Activated naive CD4-positive, alpha-beta T cell treated with anti-CD3 and anti-CD28 coated beads for 36 hours (primary cell): ENCODE measurements at places on chromosomes 2 and 18. TPM values are rescaled to one million over a fixed set of nuclear protein-coding genes. Genes with fewer than 3 reads are reported as not detected.

DNA sequence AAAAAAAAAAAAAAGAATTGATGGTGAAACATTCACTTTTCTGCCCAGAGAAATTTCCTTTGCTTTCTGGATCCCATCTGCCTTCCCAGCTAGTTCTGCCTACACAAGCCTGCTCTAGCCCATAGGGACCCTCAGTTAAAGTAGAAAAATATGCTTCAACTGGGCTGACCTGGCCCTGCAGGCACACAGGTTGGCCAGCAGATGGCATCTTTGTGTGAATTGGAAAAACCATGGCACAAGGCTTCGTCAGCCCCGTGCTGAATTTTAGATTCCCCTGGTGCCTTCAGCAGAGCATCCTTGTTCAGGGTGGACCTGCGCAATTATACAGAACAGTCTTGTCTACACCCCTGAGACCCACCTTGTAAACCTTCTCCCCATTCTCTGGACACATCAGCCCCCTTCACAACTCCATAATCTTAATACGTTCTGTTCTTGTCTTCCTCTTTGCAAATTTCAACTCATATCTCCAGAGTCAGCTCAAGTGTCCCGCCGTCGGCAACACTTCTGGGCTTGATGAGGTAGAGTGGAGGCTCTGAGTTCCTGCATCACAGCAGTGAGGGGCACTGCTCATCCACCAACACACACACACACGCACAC, 114.5 kb downstream of the INSIG2 start:
- peak; percentile 74 for DNase-seq
- H3K27me3 ChIP-seq, result peaks cover 19% of the 10 kb centered on the region
- H3K36me3 ChIP-seq, result no peaks in the 10 kb centered on the region
- peak overlapping the region; percentile 7 for H3K4me3 ChIP-seq

DNA sequence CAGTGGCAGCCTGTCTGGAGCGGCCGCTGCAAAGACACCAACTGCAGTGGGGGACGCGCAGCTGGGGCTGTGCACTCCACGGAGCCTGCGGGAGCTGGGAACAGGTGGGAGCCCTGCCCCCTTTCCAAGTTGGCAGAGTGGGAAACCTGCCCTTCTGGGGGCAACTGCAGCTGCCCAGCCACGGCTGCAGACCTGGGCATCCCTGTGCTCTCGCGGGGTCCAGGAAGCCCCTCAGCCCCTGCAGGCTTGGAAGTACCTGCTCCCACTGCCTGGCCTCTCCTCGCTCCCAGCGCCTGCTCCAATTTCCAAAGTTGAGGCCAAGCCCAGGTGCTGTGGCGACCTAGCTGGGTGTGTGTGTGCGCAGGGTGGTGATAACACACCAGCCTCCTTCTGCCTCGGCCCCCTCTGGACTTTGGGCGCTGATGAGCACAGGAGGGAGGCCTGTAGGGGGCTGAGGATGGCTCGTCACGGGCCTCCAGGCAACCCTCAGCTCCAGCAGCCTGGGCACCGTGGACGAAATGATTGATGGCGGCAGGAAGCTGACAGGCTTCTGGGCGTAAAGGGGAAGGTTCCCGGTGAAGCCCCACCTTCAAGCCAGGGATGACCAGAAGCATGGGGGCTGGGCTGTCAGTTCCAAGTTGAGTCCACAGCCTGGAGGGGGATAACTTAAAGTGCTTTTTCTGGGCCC, 76.9 kb downstream of the PTPN4 start:
- no peak overlapping the region for H3K27ac ChIP-seq
- H3K36me3 ChIP-seq, result peaks cover 1% of the 10 kb centered on the region
- peaks cover 47% of the 10 kb centered on the region for H3K4me1 ChIP-seq
- DNase-seq, result no peak

DNA sequence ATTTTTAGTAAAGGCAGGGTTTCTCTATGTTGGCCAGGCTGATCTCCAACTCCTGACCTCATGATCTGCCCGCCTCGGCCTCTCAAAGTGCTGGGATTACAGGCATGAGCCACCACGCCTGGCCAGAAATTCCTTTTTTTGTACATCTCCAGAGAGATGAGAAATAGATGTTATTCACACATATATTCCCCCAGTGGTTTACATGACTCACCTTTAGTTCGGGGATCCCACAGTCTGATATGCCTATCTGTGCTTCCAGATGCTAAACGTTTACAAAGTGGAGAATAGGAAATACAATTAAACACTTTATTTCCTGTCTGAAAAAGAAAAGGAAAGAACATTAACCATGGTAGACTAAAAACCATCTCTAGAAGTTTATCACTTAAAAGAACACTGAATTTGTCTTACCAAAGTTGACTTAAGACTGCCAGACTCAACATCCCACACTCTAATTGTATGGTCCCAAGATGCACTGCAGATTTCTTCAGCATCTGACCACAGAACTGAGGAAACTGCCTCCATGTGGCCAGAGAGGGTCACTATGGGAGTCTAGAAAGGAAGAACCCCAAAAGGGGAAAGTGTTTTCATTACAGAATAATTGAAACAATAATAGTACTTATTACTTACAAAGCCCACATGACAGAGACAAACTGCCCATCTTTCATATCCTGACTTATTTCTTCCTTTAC, 12.6 kb upstream of the ICA1L start:
- no peak for DNase-seq
- H3K36me3 ChIP-seq, result peaks cover 31% of the 10 kb centered on the region
- no peaks in the 10 kb centered on the region for H3K4me1 ChIP-seq
- H3K4me3 ChIP-seq, result no peak overlapping the region

DNA sequence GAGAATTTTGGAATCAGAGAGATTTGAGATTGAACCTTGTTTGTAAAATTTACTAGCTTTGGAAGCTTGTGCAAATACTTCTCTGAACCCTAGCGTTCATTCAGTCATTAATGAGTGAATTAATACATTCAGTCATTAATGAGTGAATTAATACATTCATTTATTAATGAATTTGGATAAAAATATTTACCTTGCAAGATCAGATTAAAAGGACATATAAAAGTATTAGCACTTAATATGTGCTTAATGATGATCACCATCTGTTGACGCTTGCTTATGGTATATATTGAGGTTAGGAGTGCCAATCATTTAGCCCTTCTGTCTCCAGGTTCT, 26.9 kb downstream of the EML4 start:
- H3K4me3 ChIP-seq, result no peak overlapping the region
- no peak overlapping the region for H3K27ac ChIP-seq
- no peak for DNase-seq
- peaks cover 75% of the 10 kb centered on the region for H3K4me1 ChIP-seq
- H3K36me3 ChIP-seq, result peaks cover 1% of the 10 kb centered on the region

- H3K36me3 ChIP-seq, result no peaks in the 10 kb centered on the region
- peak overlapping the region; percentile 79 for H3K27ac ChIP-seq
- H3K27me3 ChIP-seq, result no peaks in the 10 kb centered on the region
- H3K4me3 ChIP-seq, result peak overlapping the region; percentile 61
- H3K4me1 ChIP-seq, result peaks cover 59% of the 10 kb centered on the region
Measured at GRCh38 chr2:73970850-73971471, 13.7 kb upstream of the TET3 start.

- H3K27ac ChIP-seq, result no peak overlapping the region
- H3K27me3 ChIP-seq, result no peaks in the 10 kb centered on the region
- no peak for DNase-seq
Measured at GRCh38 chr2:190365499-190366204, 22.3 kb downstream of the INPP1 start.

DNA sequence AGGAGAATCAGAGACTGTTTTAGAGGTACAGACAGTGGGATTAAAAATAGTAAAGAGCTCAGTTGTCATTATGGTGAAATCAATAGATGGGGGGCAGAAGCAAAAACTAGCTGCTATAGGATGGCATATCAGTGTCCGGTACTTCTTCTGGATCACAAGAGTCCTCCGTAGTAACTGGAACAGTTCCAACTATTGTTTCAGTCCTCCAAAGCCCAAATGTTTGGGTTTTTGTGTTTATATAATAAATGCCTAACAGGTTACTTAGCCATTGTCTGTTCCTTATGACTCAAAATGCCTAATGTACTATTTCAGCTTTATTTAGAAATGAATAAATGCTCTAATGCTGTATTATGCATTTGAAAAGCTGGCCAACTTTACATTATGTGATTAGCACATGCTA, 401.2 kb downstream of the PTH2R start:
- H3K27me3 ChIP-seq, result no peaks in the 10 kb centered on the region
- no peaks in the 10 kb centered on the region for H3K4me1 ChIP-seq
- no peak overlapping the region for H3K27ac ChIP-seq
- no peak overlapping the region for H3K4me3 ChIP-seq
- H3K36me3 ChIP-seq, result no peaks in the 10 kb centered on the region

- no peak for DNase-seq
- peaks cover 4% of the 10 kb centered on the region for H3K27me3 ChIP-seq
- no peaks in the 10 kb centered on the region for H3K36me3 ChIP-seq
- H3K27ac ChIP-seq, result no peak overlapping the region
- no peak overlapping the region for H3K4me3 ChIP-seq
Measured at GRCh38 chr2:44063033-44063432, 67.2 kb upstream of the LRPPRC start.

DNA sequence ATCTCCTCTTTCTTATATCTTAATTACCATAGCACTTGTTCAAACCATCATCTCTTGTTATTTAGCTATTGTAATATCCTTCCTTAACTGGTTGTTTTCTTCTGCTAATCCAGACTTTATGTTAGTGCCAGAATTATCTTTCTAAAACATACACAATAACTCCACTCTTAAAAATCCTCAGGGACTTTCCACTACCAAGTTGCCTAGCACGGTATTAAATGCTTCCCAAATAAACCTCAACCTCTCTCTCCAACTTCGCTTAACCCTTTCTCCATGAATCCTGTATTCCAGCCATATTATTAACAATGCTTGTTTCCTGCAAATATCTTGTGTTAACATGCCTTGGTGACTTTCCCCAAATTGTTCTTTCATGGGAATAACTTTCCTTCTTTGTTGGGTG, 84.5 kb downstream of the FAM228A start:
- H3K36me3 ChIP-seq, result peaks cover 7% of the 10 kb centered on the region
- no peaks in the 10 kb centered on the region for H3K27me3 ChIP-seq
- H3K27ac ChIP-seq, result no peak overlapping the region

- no peaks in the 10 kb centered on the region for H3K36me3 ChIP-seq
- H3K27ac ChIP-seq, result no peak overlapping the region
- H3K4me3 ChIP-seq, result no peak overlapping the region
- peaks cover 7% of the 10 kb centered on the region for H3K4me1 ChIP-seq
- no peaks in the 10 kb centered on the region for H3K27me3 ChIP-seq
Measured at GRCh38 chr2:96413323-96413722, 77.8 kb downstream of the NCAPH start.

DNA sequence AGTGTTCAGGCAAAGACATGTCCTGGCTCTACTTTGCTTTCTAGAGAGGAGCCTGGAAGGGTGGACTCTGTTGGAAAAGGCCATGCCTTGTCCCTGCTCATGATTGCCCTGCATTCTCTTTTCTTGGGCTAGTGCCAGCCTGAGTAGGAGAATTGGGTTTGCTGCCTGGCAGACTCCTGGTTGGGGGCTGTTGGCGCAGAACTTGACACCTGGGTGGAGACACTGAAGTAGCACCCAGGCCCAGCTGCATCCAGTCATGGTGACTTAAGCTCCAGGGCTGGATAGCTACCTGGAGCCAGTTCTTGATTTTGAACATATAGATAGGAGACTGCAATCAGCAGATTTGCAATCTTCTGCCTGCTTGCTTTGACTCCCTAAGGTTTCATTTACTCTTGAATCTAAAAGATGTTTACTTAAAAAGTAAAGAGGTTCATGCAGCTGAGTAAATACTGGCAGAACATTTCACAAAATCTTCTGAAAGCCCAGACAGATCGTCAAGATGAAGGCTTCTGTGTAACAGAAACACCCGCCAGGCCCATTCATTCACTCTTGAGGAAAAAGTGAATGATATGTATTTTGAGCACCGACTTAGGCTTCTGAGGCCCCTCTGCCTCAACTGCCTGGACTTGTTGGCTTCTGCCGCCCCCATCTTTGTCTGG, 38.0 kb upstream of the YWHAQ start:
- no peaks in the 10 kb centered on the region for H3K27me3 ChIP-seq
- no peak for DNase-seq
- peaks cover 5% of the 10 kb centered on the region for H3K4me1 ChIP-seq
- no peak overlapping the region for H3K27ac ChIP-seq

GRCh38 chr18:71237641-71238040, 948.8 kb downstream of the SOCS6 start:
- no peaks in the 10 kb centered on the region for H3K27me3 ChIP-seq
- DNase-seq, result no peak
- H3K36me3 ChIP-seq, result no peaks in the 10 kb centered on the region
- H3K4me1 ChIP-seq, result peaks cover 2% of the 10 kb centered on the region
- no peak overlapping the region for H3K4me3 ChIP-seq

- no peaks in the 10 kb centered on the region for H3K36me3 ChIP-seq
- H3K27ac ChIP-seq, result no peak overlapping the region
- no peaks in the 10 kb centered on the region for H3K27me3 ChIP-seq
- no peak overlapping the region for H3K4me3 ChIP-seq
Measured at GRCh38 chr2:85173909-85174308, 40.7 kb downstream of the TCF7L1 start.

- peaks cover 49% of the 10 kb centered on the region for H3K4me1 ChIP-seq
- peaks cover 47% of the 10 kb centered on the region for H3K36me3 ChIP-seq
- no peak for DNase-seq
- H3K27ac ChIP-seq, result no peak overlapping the region
- no peak overlapping the region for H3K4me3 ChIP-seq
Measured at GRCh38 chr2:106147159-106147558, 46.9 kb downstream of the UXS1 start.

Gene PKDCC
- not detected for total RNA-seq

Gene SERPINB12
- not detected for total RNA-seq

Gene NEU2
- total RNA-seq, result not detected

Gene UGT1A4
- total RNA-seq, result not detected
